ENCODE measurements at places on chromosomes 4 and X. TPM values are rescaled to one million over a fixed set of nuclear protein-coding genes. Genes with fewer than 3 reads are reported as not detected.

Gene GASK1B
- 0.60 TPM for total RNA-seq

Gene C4orf54
- not detected for total RNA-seq

Gene IL13RA2
- total RNA-seq = not detected

Gene MAMLD1
- total RNA-seq = 1.6 TPM

Gene GPR173
- total RNA-seq = 0.08 TPM

Gene CXCL8
- total RNA-seq = 2.2 TPM

Gene CLDN2
- not detected for total RNA-seq

DNA sequence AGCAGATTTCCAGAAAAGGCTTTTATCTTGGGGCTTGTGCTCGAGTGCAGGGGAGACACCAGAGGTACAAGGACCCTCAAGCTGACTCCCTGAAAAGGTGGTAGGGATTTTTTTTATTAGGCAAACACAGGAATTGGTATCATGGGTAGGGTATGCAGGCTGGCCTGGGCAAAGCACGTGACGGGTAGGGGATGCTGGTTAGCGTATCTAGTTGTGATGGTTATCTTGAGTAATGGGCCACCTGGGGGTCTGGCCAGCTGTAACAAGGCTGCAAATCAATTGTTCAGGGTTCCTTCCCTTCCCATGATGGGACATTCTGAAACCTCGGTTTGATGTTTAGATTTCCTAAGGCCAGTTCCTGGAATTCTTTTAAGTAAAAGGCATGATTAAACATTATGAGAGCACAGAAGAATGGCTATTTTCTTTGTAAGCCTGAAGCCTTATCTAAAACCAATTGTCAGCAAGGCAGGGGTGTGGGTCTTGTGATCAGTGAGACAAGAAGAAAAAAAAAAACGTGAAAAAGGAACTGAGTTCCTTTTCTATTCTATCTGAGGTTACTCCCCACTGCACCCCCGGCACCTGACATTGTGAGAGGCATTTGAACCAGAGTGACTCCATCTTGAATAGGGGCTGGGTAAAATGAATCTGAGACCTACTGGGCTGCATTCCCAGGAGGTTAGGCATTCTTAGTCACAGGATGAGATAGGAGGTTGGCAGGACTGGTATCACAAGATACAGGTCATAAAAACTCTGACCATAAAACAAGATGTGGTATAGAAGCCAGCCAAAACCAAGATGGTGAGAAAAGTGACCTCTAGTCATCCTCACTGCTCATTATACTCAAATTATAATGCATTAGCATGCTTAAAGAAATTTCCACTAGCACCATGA lies 64.2 kb upstream of the S100G start:
- peaks cover 9% of the 10 kb centered on the region for H3K4me1 ChIP-seq
- H3K27me3 ChIP-seq = no peaks in the 10 kb centered on the region
- no peak for DNase-seq
- no peak overlapping the region for H3K4me3 ChIP-seq
- peaks cover 16% of the 10 kb centered on the region for H3K36me3 ChIP-seq

GRCh38 chr4:138242834-138243156 lies 646 bp upstream of the SLC7A11 start:
- DNase-seq = no peak
- H3K27me3 ChIP-seq = peaks cover 3% of the 10 kb centered on the region
- H3K4me1 ChIP-seq = peaks cover 22% of the 10 kb centered on the region
- H3K27ac ChIP-seq = peak overlapping the region; percentile 98
- H3K4me3 ChIP-seq = peak overlapping the region; percentile 90
- peaks cover 2% of the 10 kb centered on the region for H3K36me3 ChIP-seq

- H3K4me3 ChIP-seq = no peak overlapping the region
- no peaks in the 10 kb centered on the region for H3K36me3 ChIP-seq
- DNase-seq = no peak
- H3K4me1 ChIP-seq = no peaks in the 10 kb centered on the region
- H3K27me3 ChIP-seq = peaks cover 19% of the 10 kb centered on the region
- H3K27ac ChIP-seq = no peak overlapping the region
Measured at GRCh38 chr4:78138252-78138651, 81.1 kb downstream of the FRAS1 start.

DNA sequence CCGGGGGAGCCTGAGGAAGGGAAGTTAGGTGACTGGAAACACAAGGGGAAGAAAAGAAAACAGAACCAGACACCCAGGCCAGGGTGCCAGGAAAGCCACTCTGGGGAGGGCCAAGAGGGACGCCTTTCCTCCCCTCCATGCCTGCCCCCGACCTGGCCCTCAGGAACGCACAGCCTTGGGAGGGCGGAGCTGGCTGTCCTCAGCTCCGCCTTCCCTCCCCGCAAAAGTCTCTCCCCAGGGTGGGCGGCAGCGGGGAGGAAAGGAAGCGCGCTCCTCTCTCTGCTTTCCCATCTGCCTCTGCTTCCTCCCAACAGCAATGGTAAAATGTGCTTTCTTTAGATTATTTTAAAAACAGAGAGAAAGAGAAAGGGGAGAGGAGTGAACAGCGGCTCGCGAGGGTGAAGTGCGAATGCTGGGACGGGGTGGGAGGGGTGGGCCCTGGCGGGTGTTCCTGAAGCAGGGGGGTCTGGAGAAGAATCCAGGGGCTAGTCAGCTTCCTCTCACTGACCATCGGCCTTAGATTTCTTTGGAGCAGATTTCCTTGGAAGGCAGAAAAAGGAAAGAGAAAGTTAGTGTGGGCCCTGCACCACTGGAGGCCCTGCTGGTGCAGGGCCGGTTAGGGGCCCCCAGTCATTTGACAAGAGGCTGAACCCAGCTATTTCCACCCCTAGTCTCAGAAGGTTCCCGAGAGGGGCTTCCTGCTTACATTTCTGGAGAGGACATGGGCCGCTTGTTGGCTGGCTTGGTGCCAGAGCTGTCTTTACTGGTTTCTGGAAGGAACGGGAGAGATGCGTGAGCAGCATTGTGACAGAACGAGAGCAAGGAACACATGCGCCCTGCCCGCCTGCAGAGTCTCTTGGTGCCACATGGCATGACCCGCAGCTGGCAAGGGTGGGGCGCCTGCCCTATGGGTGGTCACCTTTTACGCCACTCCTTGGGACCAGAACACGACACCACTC lies 4.7 kb upstream of the RENBP start:
- peaks cover 15% of the 10 kb centered on the region for H3K4me1 ChIP-seq
- no peak for DNase-seq
- H3K27ac ChIP-seq = peak overlapping the region; percentile 78
- no peaks in the 10 kb centered on the region for H3K27me3 ChIP-seq
- peaks cover 4% of the 10 kb centered on the region for H3K36me3 ChIP-seq
- peak overlapping the region; percentile 61 for H3K4me3 ChIP-seq

GRCh38 chr4:154982187-154983047 lies 201.3 kb downstream of the RBM46 start:
- DNase-seq = peak; percentile 31
- H3K27me3 ChIP-seq = peaks cover 6% of the 10 kb centered on the region
- no peak overlapping the region for H3K4me3 ChIP-seq
- no peaks in the 10 kb centered on the region for H3K36me3 ChIP-seq
- H3K27ac ChIP-seq = no peak overlapping the region

DNA sequence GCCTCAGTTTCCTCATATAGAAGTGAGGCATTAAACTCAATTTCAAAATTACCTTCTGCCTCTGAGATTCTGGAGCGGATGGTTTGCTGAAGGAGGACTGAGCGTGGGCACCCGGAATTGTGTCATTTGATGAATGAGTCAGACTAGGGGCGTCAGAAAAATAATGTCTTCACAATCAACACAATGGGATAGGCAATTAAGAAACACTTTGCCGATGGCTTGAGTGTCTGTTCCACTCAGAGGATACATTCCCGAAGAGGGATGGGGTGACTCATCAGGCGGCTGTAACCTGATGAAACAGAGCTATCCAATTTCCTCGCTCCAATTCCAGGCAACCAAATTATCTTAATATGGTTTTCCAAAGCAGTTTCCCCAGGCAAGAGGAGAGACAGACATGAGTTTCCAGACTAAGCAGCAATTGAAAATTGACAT lies 1.2 kb upstream of the CHRNA9 start:
- H3K27ac ChIP-seq = no peak overlapping the region
- DNase-seq = no peak
- H3K4me1 ChIP-seq = peaks cover 6% of the 10 kb centered on the region
- no peak overlapping the region for H3K4me3 ChIP-seq
- peaks cover 6% of the 10 kb centered on the region for H3K27me3 ChIP-seq

- no peaks in the 10 kb centered on the region for H3K36me3 ChIP-seq
- H3K27me3 ChIP-seq = no peaks in the 10 kb centered on the region
- peaks cover 5% of the 10 kb centered on the region for H3K4me1 ChIP-seq
Measured at GRCh38 chrX:53813670-53814440, 127.3 kb upstream of the HUWE1 start.

GRCh38 chr4:7275067-7275466 lies 82.7 kb downstream of the SORCS2 start:
- no peak overlapping the region for H3K4me3 ChIP-seq
- DNase-seq = no peak
- H3K4me1 ChIP-seq = no peaks in the 10 kb centered on the region
- H3K27me3 ChIP-seq = no peaks in the 10 kb centered on the region
- no peak overlapping the region for H3K27ac ChIP-seq

GRCh38 chr4:123037804-123038203 lies 115.4 kb upstream of the NUDT6 start:
- peaks cover 4% of the 10 kb centered on the region for H3K4me1 ChIP-seq
- H3K4me3 ChIP-seq = no peak overlapping the region
- no peaks in the 10 kb centered on the region for H3K27me3 ChIP-seq
- peaks cover 25% of the 10 kb centered on the region for H3K36me3 ChIP-seq
- no peak overlapping the region for H3K27ac ChIP-seq
- DNase-seq = no peak

DNA sequence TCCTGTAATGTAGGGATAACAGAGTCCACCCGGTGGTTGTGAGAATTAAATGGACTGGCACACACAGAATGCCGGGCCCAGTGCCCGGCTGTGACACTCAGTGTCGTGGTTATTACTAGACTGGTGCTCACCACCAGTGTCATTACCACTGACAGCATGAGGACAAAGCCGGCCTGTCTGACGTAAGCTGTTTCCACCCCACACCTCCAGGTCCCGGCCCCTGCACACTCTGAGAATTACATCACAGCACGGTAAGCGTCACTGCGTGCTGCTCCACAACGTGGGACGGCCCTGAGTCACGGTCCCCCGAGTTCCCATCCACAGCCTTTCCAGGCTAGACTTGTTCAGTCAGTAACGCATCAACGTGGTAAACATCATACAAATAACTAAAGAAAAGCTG lies 22.9 kb downstream of the FAT1 start:
- no peaks in the 10 kb centered on the region for H3K27me3 ChIP-seq
- no peaks in the 10 kb centered on the region for H3K4me1 ChIP-seq
- no peaks in the 10 kb centered on the region for H3K36me3 ChIP-seq
- DNase-seq = no peak
- no peak overlapping the region for H3K27ac ChIP-seq
- no peak overlapping the region for H3K4me3 ChIP-seq

- H3K4me3 ChIP-seq = no peak overlapping the region
- H3K27me3 ChIP-seq = no peaks in the 10 kb centered on the region
- no peaks in the 10 kb centered on the region for H3K36me3 ChIP-seq
- H3K4me1 ChIP-seq = no peaks in the 10 kb centered on the region
Measured at GRCh38 chr4:85368932-85369331, 106.0 kb upstream of the ARHGAP24 start.

- no peaks in the 10 kb centered on the region for H3K36me3 ChIP-seq
- H3K27me3 ChIP-seq = peaks cover 5% of the 10 kb centered on the region
- no peak overlapping the region for H3K27ac ChIP-seq
Measured at GRCh38 chr4:145498430-145498829, 16.8 kb downstream of the SMAD1 start.

GRCh38 chr4:175421506-175421905 lies 390.6 kb downstream of the GPM6A start:
- no peak overlapping the region for H3K27ac ChIP-seq
- no peaks in the 10 kb centered on the region for H3K4me1 ChIP-seq
- DNase-seq = no peak

- no peak overlapping the region for H3K27ac ChIP-seq
- no peaks in the 10 kb centered on the region for H3K36me3 ChIP-seq
- DNase-seq = no peak
- H3K4me3 ChIP-seq = no peak overlapping the region
- no peaks in the 10 kb centered on the region for H3K4me1 ChIP-seq
Measured at GRCh38 chr4:19309378-19309777, 942.3 kb upstream of the SLIT2 start.

- no peak overlapping the region for H3K27ac ChIP-seq
- no peaks in the 10 kb centered on the region for H3K36me3 ChIP-seq
- no peak overlapping the region for H3K4me3 ChIP-seq
- peaks cover 2% of the 10 kb centered on the region for H3K4me1 ChIP-seq
- peaks cover 50% of the 10 kb centered on the region for H3K27me3 ChIP-seq
- DNase-seq = no peak
Measured at GRCh38 chr4:185640811-185641675, 105.7 kb upstream of the PDLIM3 start.

DNA sequence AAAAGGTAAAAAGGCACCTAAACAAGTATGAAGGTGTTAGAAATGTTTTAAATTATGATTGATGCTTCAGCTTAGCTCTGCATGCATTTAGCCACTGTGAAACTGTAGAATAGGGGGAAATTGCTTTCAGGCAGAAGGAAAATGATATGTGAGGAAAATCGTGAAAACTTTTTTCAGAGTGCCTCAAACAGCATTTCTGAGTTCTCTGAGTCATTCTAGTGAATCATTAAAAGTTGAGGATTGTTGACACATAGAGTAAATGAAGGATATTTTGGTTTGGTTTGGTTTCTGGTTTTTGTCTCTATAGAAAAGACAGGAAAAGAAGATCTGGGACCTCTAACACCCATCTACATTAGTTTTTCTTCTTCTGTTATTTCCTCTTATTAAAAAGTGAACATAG lies 332.5 kb upstream of the TRAM1L1 start:
- no peaks in the 10 kb centered on the region for H3K36me3 ChIP-seq
- no peak overlapping the region for H3K27ac ChIP-seq
- DNase-seq = no peak
- no peaks in the 10 kb centered on the region for H3K27me3 ChIP-seq

DNA sequence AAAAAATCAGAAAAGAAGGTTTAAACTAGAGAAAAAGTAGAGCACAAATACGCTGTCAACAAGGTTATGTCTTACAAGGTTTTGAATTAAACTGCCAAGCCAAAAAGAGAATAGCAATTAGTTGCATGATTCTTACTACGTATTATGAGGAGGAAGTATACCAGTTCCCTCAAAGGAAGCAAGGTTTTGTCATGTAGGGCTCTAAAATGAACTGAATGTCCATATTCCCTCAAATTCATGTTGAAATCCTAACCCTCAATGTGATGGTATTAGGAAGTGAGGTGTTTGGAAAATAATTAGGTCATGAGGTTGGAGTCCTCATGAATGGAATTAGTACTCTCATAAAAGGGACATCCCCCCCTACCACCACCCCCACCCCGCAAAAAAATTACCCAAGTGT lies 201.0 kb downstream of the FBXW7 start:
- H3K4me3 ChIP-seq = no peak overlapping the region
- H3K27ac ChIP-seq = no peak overlapping the region
- peaks cover 27% of the 10 kb centered on the region for H3K36me3 ChIP-seq
- H3K27me3 ChIP-seq = no peaks in the 10 kb centered on the region

GRCh38 chr4:150078579-150079080 lies 385 bp downstream of the DCLK2 start:
- H3K36me3 ChIP-seq = no peaks in the 10 kb centered on the region
- H3K27me3 ChIP-seq = peaks cover 43% of the 10 kb centered on the region
- no peaks in the 10 kb centered on the region for H3K4me1 ChIP-seq
